ENCODE measurements at places on chromosomes 7 and 10.
A peak's percentile ranks its signal among the peaks of the same experiment; 100 is the strongest.

GRCh38 chr7:43308913-43309705 lies 196.7 kb downstream of the HECW1 start:
- DNase-seq = no peak

DNA sequence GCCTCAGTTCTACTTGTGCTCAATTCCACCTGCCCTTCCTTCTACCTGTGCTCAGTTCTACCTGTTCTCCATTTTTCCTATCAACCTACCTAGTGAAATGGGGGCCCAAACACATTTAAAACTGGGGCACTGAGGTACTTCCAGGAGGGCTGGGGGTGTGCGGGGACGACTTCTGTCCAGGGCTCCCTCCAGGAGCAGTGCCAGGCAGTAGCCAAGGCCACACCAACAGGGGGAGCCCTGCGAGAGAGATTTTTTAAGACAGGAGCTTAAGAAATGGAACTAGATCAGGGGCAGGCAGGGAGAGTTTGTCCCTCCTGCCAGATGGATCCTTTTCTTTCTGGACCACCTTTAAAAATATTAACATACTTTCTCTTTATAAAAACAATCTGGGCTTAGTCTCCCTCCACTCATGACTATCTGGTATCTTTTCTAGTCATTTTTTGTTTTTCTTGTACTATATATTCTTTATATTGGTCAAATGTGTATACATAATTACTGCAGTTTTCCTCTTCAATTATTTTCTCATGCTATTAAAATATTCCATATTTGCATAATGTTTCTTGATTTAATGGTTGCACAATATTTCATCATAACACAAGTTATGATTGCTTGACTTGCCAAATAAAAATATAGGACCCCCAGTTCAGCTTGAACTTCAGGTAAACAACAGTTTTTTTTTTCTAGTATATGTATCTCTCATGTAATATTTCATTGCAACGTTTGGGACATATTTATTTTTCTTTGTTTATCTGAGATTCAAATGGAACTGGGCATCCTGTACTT lies 47.3 kb upstream of the INSYN2A start:
- peak; percentile 20 for DNase-seq

DNA sequence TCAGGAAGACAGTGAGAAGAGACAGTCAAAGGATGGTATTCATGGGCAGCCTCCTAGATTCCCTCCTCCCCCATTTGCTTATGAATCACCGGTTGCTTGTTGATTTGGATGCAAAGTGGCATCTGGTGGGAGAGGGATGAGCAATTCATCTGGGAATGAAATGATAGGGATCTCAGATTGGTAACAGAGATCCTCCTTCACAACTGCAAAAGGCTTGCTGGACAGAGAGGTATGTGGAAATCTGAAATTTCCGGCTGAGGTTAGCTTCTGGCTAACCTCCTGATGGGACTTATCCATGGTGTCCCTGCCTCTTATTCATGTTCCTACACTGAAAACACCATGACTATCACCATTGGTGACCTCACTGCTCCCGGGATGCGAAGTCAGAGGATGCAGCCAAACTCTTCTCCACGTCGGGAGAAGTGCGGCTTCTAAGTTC lies 48.4 kb upstream of the PODXL start:
- DNase-seq = no peak

DNA sequence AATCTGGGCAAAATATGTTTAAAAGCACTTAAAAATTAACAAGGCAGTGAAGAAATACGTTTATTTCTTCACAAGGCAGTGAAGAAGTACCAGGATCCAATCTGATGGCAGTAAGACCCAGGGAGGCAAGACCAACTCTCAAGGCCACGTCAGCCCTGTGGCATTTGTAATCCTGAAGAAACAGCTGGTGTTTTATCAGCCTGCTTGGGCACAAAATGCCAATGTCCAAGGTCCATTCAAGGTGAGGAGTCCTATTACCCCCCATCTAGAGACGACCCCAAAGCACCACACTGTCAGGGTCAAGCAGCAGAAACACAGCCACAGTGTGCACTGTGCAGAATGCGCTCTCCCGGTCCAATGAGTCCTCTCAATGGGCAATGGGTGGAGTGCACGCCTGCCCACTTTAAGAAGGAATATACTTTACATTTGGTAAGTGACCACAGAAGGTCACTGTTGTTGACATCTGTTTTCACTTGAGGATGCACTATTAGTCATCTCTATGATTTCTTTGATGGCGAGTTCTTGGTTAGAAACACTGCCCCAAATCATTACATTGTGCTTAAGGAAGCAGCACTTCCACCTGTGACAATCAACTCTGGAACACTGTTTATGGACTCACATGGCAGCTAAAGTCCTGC lies 12.8 kb downstream of the CPXM2 start:
- DNase-seq = no peak

DNA sequence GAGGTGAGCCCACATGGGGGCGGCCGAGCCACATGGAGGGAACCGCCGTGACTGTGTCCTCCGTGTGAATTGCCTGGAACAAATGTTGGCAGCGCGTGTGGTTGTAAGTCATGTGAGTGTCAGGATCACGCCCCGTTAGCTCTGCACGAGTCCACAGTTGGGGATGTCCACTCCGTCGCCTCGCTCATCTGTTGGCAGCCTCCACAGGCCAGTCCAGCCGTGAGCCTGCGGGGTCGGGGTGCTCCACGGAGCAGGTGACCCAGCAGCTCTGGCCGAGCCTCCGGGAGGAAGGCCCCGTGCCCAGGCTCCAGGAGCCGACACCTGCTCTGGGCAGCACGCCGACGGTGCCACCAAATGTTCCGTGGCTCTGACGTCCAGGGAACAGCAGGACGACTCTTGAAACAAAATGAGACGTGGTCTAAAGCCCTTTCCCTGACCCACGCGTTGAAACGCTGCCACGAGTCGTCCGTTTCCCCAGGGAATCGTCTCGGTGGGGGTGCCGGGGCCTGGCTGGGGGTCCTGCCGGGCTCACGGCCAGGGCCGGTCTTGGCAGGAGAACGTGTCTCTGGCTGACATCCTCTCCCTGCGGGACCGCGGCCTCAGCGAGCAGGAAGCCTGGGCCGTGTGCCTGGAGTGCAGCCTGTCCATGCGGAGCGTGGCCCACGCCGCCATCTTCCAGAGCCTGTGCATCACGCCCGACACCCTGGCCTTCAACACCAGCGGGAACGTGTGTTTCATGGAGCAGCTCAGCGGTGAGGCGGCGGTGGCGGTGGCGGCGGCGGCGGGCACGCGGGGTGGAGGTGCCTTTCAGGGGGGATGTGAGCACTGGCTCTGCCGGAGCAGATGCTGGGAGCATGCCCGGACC lies 7.0 kb downstream of the KNDC1 start:
- no peak for DNase-seq

DNA sequence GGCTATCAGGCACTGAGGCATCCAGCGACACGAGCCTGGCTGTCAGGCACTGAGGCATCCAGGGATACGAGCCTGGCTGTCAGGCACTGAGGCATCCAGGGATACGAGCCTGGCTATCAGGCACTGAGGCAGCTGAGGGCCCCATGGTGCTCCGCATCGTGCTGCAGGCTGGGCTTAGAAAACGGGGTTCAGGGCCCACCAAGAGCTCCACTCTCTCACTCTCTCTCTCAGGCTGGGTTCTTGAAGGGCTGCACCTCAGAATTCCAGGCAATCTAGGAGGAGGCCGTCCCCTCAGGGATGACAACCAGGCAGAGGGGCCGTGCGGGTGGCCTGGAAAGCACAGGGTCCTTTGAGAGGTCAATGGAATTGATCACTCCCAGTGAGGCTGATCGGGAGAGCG lies 69.0 kb downstream of the CFAP46 start:
- DNase-seq = no peak

DNA sequence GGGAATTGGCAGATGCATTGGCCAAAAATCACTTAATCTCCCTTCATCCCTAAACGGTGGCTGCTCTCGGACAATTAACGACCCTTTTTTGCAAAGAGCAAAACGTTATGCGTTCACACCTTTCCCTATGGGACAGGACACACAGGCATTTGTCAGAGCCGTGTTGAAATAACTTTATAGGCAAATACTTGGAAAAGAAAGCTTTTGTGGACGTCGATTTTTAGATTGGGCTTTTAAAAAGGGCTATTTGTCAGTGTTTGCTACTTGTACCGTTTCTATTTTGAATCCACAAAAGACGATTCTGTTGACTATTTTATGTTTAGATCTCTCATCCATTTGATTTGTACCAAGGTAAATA lies 245.6 kb downstream of the SLC25A13 start:
- DNase-seq = no peak

DNA sequence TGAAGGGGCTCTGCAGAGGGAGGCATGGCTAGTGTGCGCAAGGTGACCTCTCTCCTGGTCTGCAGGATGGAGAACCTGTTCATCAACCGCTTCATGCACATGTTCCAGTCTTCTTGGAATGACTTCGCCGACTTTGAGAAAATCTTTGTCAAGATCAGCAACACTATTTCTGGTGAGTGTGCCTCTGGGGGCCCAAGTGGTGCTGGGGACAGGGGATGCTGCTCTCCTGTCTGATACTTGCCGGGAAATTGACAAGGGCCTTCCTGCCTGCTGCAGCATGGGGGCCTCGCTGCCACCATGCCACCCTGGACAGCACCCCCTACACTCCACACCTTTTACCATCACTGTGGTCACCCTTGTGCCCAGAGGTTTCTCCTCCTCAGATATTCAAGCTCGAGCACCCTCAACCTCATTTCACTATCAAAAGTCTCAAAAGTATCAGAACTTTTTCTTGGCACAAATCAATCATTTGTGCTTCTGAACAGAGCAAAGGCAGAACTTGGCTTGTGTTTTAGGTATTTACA lies 50.0 kb downstream of the ALOX5 start:
- no peak for DNase-seq

GRCh38 chr10:89792187-89792586 lies 90.8 kb downstream of the KIF20B start:
- DNase-seq = peak; percentile 23

GRCh38 chr7:119783799-119784198 lies 489.2 kb upstream of the KCND2 start:
- DNase-seq = no peak

DNA sequence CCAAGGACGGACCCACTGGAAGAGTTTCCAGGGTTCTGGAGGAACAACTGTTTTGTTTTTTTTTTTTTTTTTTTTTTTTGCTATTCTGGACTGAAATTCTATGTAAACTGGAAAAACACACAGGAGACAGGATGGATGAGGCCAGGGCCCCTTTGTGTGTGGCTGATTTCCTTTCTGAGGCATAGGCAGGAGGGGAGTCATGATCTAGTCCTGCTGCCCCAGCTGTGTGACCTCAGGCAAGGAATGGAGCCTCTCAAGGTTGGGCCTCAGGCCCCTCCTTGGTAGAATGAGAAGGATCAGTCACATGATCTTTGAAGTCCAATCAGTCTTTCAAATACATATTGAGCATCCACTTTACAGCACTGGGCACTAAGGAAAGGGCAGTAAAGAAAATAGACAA lies 87.6 kb downstream of the SH3PXD2A start:
- no peak for DNase-seq

DNA sequence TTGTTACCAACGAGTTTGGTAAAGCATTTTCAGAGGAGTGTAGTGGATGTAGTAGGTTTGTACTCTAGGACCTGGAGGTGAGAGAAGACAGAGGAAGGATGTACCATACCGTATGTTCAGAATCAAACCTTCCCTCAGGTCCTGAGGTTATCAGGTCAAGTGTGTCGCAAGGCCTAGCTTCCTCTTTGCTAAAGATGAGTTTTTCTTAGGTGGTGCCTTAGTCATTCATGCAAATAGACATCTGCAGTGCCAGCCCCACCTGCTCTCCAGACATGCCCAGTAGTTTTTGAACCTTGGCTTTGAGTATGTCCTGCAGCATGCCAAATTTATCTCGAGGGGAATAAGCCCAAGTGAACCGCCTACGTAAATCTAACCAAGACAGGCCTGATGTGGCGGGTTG lies 71.3 kb downstream of the HDAC9 start:
- no peak for DNase-seq

DNA sequence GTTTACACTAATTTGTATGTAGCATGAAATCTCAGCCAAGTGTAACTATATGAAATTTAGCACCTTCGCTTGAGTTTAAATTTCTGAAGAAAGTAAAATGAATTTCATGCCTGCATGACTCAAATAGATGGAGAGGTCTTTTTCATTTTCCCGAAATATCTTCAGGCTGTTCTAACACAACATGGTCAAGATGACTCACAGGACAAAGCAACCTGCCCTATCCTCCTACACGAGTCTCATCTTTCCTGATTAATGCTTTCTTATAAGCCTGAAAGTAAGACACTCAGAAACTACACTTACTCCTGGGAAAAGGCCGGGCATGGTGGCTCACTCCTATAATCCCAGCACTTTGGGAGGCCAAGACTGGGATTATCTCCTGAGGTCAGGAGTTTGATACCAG lies 41.2 kb downstream of the CH25H start:
- DNase-seq = no peak

DNA sequence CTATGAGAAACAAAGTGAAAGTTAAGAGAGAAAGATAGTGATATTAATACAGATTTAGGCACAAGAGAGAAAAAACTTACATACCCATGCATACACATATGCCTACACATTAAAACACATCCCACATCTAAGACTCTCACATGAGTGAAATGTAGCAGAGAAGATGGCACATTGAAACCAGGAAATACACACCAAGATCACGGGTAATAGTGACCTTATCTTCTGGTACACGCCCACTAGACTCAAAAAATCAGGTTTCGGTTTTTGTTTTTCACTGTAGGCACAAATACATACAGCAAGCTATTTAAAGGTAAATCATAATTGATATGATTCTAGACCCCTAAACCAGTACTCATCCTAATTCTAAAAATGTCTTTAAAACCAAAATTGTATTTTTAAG lies 225.2 kb upstream of the TAC1 start:
- DNase-seq = no peak

DNA sequence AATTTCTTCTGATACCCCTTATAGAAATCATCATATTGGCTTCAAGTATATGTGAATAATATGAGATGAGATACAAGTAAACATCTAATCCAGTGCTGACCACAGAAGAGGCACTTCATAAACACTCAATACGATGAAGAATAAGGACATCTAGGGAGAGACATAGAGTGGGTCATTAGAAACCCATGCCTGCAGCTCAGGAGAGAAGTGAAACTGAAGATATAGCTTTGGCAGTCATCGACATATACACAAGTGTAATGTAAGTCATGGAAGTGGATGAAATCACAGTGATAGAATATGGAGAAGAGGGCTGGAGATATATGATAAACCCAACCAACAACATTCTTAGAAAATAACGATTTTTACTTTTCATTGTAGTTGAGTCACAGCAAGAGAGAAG lies 665.0 kb downstream of the PARD3 start:
- DNase-seq = no peak

GRCh38 chr7:113968713-113969112 lies 49.9 kb upstream of the PPP1R3A start:
- DNase-seq = no peak

All from inflammatory macrophage treated with lipopolysaccharide for 4 hours (primary cell).